ENCODE measurements at places on chromosomes 13 and 19.

- DNase-seq = no peak
Observed at GRCh38 chr13:100275746-100276145, 186.9 kb downstream of the PCCA start.

- DNase-seq = no peak
Observed at GRCh38 chr19:22622020-22622419, 12.1 kb upstream of the ZNF492 start.

- DNase-seq = no peak
Observed at GRCh38 chr13:68748038-68748437, 1359.6 kb upstream of the ATXN8OS start.

DNA sequence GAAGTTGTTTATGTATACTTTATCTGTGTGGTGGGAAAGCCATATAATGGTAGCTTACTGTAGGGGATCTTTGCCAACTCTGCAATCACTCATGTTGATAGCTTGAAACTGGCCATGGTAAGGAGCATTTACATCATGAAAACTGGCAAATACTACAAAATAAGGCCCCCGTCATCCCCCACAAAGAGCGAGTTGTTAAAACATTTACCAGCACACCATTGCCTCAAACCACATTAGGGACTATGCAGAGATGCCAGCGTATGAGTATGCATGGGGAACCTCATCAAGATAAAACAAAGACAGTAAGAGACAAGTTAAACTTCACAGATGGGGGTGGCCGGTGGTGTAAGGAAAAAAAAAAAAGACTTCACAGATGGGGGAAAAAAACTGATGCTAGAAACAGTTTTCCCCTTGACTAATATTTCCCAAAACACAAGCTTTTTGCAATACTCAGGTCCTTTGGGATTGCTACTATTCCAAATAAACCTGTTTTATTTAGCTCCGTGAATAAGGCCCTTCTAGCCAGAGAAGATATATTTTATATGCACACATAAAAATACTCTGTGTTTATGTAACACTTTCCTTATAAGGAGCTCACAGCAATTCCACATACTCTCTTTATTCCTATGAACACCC, 70.6 kb upstream of the SERP2 start:
- no peak for DNase-seq

- DNase-seq = no peak
Observed at GRCh38 chr13:33340631-33341030, 55.1 kb upstream of the STARD13 start.

DNA sequence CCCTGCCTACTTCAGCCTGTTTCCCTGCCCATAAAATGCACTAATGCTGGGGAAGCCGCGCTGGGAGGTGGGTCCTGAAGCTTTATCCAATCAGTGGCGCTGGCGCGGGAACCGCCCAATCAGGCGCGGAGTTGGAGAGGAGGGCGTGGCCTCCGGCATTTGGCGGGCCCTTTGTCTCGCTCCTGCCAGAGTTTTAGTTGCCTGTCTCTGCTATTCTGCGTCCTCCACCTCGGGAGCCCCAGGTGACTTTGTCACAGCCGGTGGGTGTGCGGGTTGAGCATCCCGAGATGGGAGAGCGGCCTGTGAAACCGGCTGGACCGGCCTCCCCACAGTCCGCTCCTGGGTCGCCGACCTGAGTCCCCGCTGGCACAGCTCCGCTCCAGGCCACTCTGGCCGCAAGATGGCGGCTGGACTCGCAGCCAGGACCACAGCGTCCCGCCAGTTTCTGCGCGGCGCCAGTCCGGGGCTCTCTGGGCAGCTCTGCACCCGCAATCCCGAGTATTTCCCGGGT, 30.7 kb upstream of the ZNF429 start:
- no peak for DNase-seq

DNA sequence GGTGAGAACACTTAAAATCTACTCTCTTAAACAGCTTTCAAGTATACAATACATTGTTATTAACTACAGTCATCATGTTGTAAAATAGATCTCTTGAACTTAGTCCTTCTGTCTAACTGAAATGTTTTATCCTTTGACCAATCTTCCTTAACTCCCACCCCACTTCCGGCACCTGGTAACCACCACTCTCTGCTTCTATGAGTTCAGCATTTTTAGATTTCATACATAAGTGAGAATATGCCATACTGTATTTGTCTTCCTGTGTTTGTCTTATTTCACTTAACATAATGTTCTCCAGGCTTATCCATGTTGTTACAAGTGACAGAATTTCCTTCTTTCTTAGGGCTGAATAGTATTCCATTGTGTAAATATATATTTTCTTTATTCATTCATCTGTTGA, 144.1 kb upstream of the TRPC4 start:
- no peak for DNase-seq

- no peak for DNase-seq
Observed at GRCh38 chr13:25507841-25508240, 136.1 kb downstream of the ATP8A2 start.

- DNase-seq = no peak
Observed at GRCh38 chr19:33260628-33261418, 35.2 kb upstream of the SLC7A10 start.

DNA sequence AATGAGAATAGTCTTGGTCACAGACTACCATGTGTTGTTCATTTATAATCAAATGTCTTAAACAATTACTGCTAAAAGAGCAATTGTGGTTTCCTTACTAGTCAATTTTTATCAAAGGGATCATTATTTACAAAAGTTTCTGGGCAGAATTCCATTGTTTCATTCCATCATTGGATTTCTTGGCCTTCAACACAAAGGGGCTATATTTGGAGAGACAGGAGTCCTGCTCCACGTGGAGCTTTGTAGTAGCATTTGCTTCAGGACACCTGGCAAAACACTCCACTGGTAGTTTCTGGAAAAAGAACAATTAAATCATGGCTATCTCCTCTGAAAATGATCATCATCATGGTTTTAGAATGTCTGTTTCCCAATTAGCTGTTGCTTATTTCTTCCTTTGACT, 22.3 kb upstream of the STARD13 start:
- DNase-seq = no peak

- DNase-seq = no peak
Observed at GRCh38 chr19:40659566-40659965, 30.9 kb downstream of the NUMBL start.

- DNase-seq = no peak
Observed at GRCh38 chr19:3697671-3698385, 2.4 kb downstream of the PIP5K1C start.
